ENCODE measurements at places on chromosomes 11 and 22.
A peak's percentile ranks its signal among the peaks of the same experiment; 100 is the strongest.

- DNase-seq, result peak; percentile 42
Observed at GRCh38 chr11:34356913-34357700, 703 bp downstream of the ABTB2 start.

GRCh38 chr11:92048415-92048814 is 176.2 kb upstream of the FAT3 start:
- no peak for DNase-seq

DNA sequence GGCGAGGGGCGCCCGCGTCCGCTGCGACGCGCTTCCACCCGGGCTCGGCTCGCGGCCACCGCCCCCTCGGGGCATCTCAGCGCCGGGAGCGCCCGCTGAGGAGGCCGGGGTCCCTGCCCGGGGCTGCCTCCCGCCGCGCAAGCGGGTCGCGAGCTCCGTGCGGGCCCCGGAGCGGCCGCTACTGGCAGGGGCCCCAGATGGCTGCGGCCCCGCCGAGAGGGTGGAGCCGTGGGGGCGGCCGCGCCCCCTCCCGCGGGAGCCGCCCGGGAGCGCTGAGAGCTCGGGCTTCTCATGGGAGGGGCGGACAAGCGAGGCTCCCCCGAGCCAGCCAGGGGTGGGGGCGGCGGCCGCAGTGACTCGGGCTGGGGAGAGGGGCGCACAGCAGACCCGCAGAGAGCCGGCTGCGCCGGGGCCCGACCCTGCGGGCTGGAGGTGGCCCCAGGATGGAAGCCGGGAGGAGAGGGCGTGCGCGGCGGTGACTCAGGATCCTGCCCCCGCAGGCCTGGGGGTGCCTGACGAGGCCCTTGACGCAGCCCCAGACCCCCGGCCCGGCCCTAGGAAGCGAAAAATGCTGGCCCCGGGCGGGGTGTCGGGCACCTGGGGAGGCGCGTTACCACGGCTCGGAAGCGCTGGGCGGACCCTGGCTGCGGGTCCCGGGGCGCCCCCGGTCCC is 603 bp upstream of the ZFTA start:
- no peak for DNase-seq

- no peak for DNase-seq
Observed at GRCh38 chr22:37377927-37378326, 49.4 kb downstream of the ELFN2 start.

- no peak for DNase-seq
Observed at GRCh38 chr11:6674862-6675261, 8.3 kb downstream of the MRPL17 start.
